GM20000 (cell line): ENCODE measurements at places on chromosomes 5 and 9.

GRCh38 chr5:142427015-142427364, 102.2 kb upstream of the SPRY4 start:
- no peak for DNase-seq

DNA sequence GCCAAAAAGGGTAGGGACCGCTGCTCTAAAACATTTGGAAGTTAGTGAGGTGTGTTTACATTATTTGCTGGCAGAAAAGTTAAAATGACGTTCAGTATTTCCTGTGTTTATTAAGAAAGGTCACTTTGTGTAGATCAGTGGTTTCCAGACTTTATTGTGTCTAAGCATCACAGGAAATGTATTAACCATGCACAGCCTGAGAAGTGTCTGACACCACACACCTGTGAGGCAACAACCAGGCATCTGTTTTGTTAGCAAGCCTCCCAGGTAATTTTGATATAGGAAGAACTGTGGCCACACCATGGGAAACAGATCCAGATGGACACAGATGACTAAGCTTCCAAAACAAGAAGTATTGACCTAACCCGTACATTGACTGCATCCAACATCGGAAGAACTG, 12.0 kb downstream of the TTC1 start:
- DNase-seq: no peak

GRCh38 chr9:132114102-132114707, 34.5 kb upstream of the MED27 start:
- peak; percentile 44 for DNase-seq

- no peak for DNase-seq
Observed at GRCh38 chr5:178832618-178833201, 27.0 kb upstream of the ZNF354B start.

DNA sequence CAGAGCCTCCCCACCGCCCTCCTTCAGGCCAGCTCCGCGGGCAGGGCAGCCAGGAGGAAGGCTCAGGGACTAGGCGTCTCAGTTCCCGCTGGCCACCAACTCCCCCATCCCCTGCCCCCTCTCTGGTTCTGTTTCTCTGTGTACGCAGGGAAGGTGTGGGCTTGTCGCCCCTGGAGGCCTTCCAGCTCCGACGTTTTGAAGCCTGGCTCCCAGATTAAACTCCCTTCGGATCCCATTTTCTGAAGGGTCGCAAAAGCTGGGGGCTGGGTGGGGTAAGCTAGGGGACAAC, 346 bp downstream of the ATOX1 start:
- DNase-seq: no peak

GRCh38 chr5:1295650-1296037, 776 bp upstream of the TERT start:
- DNase-seq: no peak

DNA sequence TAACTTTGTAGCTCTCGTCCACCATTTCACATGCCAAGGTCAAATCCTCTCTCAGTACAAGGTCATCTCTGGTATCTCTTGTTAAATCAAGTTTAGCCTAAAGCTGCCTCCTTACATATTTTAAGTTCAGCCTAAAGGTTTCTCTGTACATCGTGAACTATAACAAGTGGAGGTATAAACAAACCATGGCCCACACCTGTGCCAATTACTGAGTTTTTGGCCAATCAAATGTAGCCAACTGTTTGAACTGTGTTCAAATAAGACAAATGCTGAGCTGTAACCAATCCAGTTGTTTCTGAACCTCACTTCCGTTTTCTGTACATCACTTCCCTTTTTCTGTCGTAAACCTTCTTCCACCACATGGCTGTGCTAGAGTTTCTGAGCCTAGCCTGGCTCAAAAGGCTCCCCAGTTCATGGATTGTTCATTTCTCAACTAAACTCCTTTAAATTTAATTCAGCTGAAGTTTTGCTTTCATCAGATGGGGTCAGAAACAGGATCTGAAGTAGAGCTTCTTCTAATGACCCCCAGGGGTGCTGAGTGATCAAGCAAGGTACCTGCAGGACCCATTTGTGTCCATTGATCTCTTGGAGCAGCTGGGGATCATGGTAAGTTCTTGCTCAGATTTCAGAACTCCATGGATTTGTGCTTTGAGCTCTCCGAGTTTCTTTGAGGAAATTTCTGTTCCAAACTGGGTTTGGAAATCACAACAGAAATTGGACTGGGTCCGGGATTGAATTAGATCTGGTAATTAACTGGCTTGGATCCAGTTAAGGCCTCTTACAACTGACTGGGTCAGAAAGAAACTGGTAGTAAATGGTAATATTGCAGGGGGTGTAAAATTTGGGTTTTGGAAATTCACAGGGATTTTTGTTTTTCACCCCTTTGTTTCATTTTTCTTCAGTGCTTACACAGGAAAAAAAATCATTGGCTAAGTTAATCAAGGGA, 11.0 kb upstream of the NANS start:
- no peak for DNase-seq

GRCh38 chr9:96441798-96442445, 8.0 kb upstream of the HABP4 start:
- peak; percentile 58 for DNase-seq

DNA sequence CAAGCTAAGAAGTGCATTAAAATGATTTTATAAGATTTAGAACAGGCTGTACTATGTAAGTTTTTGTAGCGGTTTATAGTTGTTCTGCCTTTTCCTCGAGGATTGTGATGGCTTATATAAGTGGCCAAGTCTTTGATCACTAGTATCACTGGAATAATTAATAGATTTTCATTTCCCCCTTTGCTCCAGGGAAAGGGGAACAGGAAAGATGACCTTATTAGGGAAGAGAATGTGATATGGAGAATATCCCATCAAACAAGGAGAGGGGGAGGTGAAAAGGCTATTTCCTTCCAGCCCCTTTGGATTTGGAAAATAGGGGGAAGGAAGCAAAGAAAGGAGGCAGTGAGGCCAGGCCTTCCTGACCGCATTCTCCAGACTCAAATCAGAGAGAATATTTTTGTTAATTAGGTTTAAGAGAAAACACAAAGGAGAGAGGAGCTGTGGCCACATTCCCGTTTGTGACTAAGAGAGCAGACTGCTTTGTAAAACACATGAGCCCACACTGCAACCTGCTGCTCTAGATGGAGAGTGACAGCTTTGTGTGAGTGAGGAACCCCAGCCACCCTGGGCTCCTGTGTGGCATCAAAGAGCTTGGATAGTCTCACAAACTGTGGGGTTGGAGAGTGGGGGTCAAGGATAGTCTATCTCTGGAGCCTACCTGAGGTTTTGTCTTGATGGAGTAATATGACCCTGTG, 359.5 kb downstream of the DTWD2 start:
- DNase-seq: no peak

DNA sequence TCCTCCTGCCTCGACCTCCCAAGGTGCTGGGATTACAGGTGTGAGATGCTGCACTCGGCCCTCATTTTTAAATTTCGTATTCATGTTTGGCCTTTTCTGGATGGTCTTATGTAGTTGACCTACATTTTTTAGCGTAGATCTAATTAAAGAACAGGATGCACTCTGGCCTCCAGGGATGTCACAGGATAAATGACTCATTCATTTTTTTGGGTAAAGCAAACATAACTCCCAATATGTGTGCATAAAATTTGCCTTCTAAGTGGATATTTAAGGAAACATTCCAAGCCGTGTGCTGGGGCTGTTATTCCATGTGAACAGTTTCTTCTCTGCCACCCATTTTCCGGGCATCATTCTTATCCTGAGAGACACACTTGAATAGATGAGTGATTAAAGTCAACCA, 501.6 kb downstream of the IRX1 start:
- no peak for DNase-seq

GRCh38 chr5:137022725-137023124, 476.4 kb downstream of the SPOCK1 start:
- DNase-seq: no peak

DNA sequence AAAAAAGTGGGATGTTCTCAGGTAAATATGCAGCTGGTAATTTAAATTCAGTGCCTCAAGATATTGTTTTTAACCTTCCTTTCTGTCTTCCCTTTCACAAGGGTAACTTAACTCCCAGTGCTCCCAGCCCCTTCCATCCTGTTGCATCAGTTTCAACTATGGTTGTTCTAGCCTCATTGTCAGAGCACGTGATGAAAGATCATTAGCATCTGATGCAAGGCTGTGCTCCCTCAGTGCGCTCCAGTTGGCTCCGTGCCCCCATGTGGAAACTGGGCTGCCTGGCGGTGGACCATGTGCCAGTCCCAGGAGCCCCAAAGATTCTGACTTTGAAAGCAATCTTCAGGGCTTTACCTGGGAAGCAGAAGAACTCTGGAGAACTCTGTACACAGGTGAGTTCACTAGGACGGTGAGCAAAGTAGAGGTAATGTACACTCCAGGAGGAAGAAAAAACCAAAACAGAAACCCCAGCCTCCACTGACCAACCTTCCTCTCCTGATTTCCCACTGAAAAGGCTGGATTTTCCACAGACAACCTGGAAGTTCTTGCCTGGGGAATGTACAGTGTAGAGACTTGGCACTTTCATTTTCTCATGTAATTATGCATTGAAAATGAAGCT, 96.9 kb downstream of the SLC1A3 start:
- DNase-seq: no peak

GRCh38 chr5:103305809-103306208, 47.2 kb downstream of the MACIR start:
- DNase-seq: no peak

GRCh38 chr9:99231711-99232110, 9.6 kb downstream of the SEC61B start:
- DNase-seq: peak; percentile 50

DNA sequence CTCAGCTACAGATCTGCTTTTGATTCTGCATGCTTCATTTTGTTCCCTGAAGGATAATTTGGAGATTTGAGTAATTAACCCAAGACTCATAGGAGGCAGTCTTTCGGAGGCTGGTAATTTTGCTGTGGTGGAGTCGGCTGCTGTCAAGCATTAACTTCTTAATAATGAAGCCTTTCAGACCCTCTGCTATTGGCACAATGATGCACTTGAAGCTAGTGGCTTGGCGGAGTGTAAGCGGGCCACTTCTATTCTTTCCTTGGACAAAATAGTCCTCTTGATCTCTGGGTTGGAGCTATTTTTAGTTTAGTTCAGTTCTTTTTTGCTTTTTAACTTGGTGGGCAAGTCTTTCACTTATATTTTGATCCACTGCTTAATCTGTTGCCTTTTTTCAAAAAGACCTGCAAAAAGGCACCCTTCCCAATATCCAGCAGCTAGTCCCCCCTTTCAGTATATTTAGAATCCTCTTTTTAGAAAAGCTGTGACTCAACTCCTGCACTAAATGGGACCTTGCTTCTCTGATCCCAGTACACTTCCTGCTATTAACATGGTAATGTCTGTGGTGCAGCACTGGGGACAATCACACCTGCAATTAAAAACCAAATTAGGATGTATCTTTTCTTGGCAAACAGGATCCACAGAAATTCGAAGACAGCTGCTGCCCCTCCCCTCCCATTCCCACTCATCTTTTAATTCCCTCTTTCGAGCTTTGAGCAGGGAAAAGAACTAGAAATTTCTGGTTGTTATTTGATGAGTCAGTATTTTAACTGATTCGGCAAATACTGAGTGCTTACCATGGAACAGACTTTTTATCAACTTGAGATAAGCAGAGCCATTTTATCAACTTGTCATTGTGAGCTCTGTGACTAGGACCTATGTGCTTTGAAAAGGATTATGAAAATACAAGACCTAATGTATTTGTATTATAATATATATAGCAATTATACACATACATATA, 169.4 kb upstream of the ANKRD55 start:
- no peak for DNase-seq

DNA sequence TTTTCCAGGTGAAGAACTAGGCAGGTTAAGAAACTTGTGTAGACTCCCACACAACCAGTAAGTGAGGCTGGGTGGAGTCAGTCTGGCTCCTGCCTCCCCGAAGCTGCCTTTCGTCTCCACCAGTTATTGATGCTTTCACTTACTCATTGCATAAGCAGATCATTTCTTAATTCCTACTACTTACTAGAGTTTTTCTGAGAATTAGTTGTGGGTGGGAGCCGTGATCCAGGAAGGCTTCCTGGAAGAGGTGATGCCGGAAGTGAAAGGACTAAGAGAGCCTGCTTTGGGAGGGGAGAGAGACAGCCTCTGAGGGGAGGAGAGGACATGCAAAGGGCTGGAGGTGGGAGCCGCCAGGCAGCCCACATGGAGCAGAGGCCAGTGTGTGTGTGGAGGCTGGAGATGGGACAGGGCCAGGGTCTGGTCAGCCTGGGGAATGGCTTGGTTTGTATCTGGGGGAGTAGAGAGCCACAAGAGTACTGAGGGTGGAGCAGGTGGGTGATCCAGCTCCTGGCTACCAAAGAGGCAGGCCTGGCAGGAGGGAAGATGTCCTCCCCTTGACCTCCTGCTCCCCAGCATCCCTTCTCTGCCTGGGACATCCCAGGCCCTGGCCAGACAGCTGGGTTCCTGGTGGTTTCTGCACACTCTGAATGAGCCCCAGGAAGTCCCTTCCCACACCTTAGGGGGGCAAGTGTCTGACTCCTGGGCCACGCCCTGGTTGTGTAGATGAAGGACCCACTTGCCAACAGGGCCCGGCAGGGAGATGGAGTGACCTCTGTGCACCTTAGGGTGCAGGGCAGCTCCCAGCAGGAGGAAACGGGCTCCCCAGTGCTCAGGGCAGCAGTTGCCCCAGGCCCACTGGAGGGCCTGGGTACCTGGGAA, 12.2 kb upstream of the CARD19 start:
- DNase-seq: no peak

GRCh38 chr9:112680731-112681402, 37.0 kb downstream of the INIP start:
- no peak for DNase-seq

- DNase-seq: no peak
Observed at GRCh38 chr5:107564931-107565372, 105.8 kb downstream of the EFNA5 start.

- no peak for DNase-seq
Observed at GRCh38 chr5:154078272-154078671, 39.5 kb downstream of the MFAP3 start.

DNA sequence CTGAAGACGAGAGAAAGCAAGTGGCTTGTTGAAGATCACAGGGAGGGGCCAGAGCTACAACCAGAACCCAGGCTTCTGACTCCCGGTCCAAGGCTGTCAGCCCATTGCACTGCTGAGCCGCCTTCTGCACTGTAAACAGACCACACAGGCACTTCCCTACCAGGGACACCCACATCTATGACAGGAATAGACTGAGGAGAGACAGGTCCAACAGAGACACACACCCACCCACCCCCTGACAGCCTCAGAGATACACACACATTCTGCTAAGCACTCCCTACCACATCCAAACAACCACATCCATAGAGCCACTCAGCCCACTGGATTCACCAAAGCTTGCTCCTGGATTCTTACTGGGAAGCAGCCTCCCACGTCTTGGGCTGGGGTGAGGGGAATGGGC, 23.0 kb upstream of the MYORG start:
- DNase-seq: no peak

DNA sequence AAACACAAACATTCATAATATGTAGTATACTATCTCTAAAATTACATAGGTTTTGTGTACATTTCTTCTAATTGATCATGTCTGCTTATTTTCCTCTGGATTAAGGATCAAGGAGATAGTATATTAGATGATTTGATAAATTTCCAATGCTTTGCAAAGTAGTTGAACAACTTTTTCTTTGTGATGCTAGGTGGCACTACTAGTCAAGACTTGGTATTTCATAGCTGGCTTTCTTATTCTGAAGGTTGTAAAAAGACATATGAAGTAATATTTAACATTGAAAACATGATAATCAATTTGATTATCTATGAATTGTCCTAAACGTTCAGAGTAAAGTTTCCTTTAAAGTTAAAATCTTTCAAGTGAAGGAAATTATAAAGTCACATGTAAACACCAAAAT, 106.1 kb upstream of the FGF10 start:
- DNase-seq: no peak
